T1000 (cell line): ENCODE measurements at places on chromosomes 12 and 14.

- no peak for DNase-seq
Observed at GRCh38 chr14:52977798-52978197, 26.9 kb upstream of the FERMT2 start.

- DNase-seq: no peak
Observed at GRCh38 chr12:29149691-29150281, 708 bp downstream of the FAR2 start.

DNA sequence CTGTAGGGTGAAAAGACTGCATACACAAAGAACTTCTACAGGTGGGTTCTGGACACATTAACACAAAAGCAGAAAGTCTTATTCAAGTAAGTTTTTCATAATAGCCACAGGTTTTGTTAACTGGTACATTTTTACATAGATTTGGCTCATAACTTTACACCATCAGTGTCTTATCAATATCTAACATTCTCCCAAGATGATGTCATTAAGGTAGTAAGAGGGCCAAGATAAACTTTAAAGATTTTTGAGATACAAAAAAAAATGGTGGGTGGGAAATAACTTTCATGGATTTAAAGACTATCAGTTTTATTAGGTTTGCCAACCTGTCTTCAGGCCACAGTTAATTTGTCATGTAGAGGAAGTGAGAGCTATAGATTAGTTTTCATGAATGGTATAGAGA lies 1.7 kb downstream of the SUPT16H start:
- DNase-seq: no peak

- DNase-seq: no peak
Observed at GRCh38 chr12:9692909-9693308, 23.4 kb downstream of the CLEC2D start.

DNA sequence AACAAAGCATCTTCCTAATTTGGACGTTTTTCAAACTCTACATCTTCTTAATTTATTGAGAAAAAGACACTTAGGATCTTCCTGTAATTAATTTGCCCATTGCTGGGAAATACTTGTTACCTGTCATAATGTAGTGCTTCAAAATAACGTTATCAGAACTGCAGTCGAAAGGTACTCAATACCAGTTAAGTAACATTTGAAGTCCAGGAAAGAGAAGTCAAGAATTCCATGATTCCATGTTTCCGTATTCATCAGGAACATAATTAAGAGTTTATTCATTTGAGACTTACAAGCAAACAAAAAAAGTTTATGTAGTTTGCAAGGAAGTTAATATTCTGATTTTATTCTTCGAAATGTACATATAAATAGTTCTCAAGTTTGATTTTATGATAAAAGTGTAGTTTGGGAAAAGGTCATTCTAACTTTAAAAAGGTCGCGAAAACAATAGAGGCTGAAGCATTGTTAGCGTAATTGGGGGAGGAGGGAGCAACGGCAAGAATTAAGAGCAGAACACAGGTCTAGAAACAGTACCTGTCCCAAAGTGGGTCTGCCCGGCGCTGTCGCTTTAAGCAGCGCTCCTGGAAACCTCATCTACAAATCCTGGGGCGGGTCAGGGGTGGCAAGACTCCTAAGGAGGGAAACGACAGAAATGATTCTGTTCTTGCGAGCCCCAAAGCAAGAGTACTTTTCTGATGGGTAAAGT lies 1.2 kb upstream of the KCNMB4 start:
- no peak for DNase-seq

GRCh38 chr14:68842298-68842697 lies 49.4 kb upstream of the ZFP36L1 start:
- no peak for DNase-seq

DNA sequence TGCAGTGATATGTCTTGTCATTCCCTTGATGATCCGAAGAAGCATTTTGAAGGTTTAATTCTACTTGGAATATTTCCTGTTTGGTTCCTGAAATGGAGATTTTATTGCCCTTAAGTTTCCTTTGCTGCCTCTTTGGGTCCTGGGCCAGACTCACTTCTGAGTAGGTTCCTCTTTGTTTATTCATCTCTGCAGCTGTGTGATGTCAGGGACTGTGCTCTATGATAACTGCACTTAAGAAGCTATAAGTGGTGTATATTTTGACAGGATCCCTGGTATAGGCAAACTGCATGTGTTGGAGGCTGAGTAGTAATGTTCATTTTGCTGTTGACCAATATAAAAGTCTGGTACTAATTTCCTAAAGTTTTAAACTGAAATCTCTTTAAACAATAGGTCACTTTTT lies at the start of gene KLRC4:
TSS of gene KLRC4 (minus strand) at position 366 of the 400 bp plus-strand sequence. CDS start at position 184, 182 bp downstream.
- no peak for DNase-seq

- no peak for DNase-seq
Observed at GRCh38 chr12:53749986-53750811, 1.6 kb downstream of the CISTR start.

DNA sequence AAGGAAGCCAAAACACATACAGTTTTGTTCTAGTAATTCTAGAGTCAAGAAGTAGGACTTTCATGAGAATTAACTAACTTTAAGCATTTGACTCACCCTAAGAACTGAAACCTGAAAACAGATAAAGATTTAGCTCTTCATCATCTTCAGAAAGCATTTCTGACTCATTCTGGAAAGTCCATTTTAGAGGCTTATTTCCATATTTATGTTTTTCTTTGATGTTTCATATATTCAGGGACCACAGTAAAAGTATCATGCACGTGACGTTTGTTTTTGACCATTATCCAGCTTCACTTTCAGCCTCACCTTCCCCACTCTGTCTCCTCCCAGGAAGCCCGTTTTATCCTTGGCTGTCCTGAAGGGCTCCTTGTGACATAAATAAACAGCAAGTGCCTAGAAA lies 79.2 kb downstream of the MDGA2 start:
- no peak for DNase-seq

DNA sequence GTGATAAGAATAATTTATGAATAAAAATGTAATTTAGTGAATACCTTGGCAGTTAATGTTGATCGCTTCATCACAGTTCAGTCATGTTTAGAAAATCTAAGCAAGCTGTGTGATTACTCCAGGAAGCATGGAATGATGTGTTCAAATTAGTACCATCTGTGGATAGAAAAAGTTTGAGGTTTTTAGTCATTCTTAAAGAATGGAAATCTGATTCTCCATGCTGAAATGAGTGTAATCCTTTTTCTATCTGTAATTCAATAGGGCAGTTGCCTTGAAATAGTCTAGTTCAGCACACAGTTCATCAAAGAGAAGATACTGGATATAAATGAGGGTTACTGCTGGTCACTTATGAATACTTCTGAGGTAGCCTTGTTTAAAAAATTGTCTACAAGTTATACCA lies 127.2 kb upstream of the MYF6 start:
- no peak for DNase-seq

DNA sequence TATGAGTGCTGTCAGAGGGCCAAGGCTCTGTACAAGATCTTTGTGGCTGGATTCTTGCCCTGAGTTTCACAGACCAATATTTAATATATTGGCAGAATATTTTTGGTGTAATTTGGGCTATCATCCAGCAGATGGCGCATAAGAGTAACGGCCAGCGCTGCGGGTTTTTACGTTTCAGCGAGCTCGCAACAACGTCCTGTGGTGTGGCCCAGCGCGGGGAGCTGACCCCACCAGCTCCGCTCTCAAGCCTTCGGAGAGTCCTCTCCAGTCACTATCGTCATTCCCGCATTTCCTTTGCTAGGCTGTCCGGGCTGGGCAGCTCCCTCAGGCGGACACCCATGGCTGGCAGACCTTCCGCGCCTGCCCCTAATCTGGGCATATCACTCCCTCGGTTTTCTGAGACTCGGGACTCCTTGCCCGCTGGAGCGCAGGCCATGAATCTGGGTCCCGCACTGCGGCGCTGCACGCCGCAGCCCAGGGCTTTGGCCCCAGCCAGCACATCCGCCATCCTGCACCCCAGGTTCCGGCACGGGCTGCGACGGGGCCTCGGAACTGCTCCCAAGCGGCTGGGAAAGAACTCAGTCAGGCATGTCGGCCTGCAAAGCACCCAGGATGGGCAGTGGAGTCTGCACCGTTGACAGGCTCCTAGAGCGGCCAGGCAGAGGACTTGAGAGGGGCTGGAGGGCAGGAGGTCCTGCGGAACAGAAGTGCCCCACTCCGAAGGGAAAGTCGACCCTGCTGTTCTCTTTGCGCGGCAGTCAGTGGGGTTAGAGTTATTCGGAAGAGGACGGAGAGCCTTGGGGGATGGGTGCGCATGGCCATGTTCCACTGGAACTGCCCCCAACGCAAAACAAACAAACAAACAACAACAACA lies 18.4 kb downstream of the OLR1 start:
- peak; percentile 45 for DNase-seq

- no peak for DNase-seq
Observed at GRCh38 chr12:12726555-12727093, 9.5 kb downstream of the CDKN1B start.

DNA sequence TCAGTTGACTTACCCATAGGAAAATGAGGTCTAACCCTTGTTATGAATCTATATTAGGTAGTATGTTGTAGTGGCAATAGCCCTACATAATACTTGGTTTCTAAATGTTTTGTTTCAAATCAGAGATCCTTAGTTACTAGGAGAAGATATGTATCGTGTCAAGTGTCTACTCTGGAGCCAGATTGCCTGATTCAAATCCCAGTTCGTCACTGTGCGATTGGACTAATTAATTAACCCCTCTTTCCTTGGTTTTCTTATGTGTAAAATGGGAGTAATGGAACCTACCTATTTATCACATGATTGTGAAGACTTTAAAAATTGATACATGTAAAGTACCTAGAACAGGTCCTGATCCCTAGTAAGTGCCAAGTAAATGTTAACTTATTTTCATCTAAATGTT lies 1.4 kb downstream of the LETMD1 start:
- no peak for DNase-seq
